NCI-H524 (cell line): ENCODE measurements at places on chromosomes 1 and 21.

DNA sequence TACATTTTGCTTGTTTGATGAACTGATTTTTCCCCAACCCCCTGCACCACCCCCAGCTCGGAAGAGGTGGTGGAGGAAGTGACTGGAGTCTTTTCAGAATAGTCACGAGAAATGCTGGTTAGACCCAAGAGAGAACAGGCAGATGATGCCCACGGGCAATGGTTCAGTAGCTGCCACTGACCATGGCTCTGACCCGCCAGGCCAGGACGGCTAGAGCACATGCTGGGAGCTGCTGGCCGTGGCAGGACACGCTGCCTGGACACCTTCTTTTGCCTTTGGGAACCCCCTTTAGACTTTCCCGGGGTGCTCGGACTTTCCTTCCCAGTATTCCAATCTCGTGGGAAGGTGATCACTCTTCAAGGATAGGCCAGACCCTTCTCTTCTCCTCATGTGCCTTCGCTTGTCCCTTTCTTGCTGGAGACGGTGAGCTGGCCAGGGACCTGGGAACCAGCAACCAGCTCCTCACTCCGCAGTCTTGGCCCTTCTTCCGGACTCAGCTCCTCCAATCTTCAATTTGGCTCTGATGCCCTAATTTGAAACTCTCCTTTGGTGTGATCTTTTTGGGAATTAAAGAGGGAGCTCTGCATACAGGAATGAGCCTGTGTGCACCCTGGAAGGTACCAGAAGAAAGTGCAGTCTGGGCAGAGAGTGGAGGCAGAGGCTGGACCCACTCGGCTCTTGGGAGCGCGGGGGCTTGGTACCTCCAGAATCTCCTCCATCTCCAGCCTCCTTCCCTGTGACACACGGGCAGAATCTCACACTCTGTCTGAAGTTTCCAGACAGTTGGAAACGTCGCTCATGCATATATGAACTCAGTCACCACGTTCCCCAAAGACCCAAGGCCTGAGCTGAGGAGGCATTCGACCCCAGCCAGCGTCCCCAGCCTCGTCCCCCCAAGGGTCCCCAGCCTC, 4.0 kb upstream of the PDE9A start:
- no peak for DNase-seq

GRCh38 chr21:37087188-37087587, 14.1 kb downstream of the TTC3 start:
- DNase-seq = no peak

DNA sequence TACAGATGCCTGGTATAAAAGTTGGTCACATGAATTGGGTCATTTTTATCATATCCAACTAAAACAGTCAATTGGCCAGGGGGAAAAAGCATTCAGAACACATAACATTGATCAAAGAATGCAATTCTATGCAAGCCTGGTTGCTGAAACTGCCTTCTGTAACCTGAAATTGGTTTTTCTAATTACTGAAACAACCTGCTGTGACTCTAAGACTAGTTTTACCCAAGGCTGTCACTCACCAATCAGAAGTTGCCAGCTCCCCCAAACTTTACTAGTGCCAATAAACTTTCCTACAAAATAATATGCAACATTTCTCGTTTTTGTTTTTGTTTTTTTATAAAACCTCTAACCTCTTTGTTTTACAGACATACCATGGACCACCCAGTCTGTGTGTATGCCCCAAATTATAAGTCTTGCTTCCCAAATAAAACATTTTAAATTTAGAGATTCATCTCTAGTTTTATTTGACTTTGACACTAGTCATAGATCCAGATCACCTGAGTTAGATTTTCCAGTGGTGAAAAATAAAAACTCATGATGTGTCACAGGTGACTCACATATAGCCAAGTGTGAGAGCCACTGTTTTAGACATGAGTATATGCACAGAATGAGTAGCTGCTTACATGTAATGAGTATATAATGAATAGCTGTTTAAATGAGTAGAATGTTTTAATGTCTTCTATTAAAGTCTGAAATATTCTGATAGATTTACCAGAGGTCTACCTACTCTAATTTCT, 64.2 kb upstream of the CR2 start:
- no peak for DNase-seq

- DNase-seq = peak; percentile 90
Measured at GRCh38 chr1:53086491-53087070, 24.6 kb downstream of the PODN start.
